Right lobe of liver (tissue), 6 donors: ENCODE measurements at places on chromosomes 7 and 10. TPM values are rescaled to one million over a fixed set of nuclear protein-coding genes. Genes with fewer than 3 reads are reported as not detected.

Gene POM121C
- 12.2 TPM for total RNA-seq

GRCh38 chr7:22238354-22239311 lies 118.3 kb downstream of the RAPGEF5 start:
- DNase-seq, result no peak
- no peak overlapping the region for H3K4me3 ChIP-seq
- H3K27me3 ChIP-seq, result no peaks in the 10 kb centered on the region
- H3K36me3 ChIP-seq, result no peaks in the 10 kb centered on the region
- H3K4me1 ChIP-seq, result peaks cover 3% of the 10 kb centered on the region

DNA sequence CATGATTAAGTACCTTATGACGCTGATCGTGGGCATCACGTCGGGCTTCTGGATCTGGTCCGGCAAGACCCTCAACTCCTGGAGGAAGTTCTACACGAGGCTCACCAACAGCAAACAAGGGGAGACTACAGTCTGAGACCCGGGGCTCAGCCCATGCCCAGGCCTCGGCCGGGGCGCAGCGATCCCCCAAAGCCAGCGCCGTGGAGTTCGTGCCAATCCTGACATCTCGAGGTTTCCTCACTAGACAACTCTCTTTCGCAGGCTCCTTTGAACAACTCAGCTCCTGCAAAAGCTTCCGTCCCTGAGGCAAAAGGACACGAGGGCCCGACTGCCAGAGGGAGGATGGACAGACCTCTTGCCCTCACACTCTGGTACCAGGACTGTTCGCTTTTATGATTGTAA lies 2.5 kb downstream of the FZD1 start:
- peak overlapping the region; percentile 23 for H3K4me3 ChIP-seq
- H3K27me3 ChIP-seq, result no peaks in the 10 kb centered on the region
- no peaks in the 10 kb centered on the region for H3K4me1 ChIP-seq
- no peak for DNase-seq
- no peaks in the 10 kb centered on the region for H3K36me3 ChIP-seq

- H3K27me3 ChIP-seq, result no peaks in the 10 kb centered on the region
- no peak for DNase-seq
- H3K4me3 ChIP-seq, result no peak overlapping the region
- no peak overlapping the region for H3K27ac ChIP-seq
- H3K36me3 ChIP-seq, result no peaks in the 10 kb centered on the region
- no peaks in the 10 kb centered on the region for H3K4me1 ChIP-seq
Measured at GRCh38 chr7:134740376-134740775, 39.1 kb upstream of the CALD1 start.

- no peak overlapping the region for H3K27ac ChIP-seq
- H3K4me3 ChIP-seq, result no peak overlapping the region
- peak; percentile 44 for DNase-seq
- H3K4me1 ChIP-seq, result no peaks in the 10 kb centered on the region
- H3K36me3 ChIP-seq, result no peaks in the 10 kb centered on the region
Measured at GRCh38 chr10:124296121-124296812, 122.5 kb downstream of the OAT start.

GRCh38 chr10:98748298-98748697 lies 301.6 kb upstream of the HPS1 start:
- H3K36me3 ChIP-seq, result no peaks in the 10 kb centered on the region
- no peaks in the 10 kb centered on the region for H3K27me3 ChIP-seq
- no peak overlapping the region for H3K4me3 ChIP-seq
- DNase-seq, result no peak
- H3K4me1 ChIP-seq, result no peaks in the 10 kb centered on the region

DNA sequence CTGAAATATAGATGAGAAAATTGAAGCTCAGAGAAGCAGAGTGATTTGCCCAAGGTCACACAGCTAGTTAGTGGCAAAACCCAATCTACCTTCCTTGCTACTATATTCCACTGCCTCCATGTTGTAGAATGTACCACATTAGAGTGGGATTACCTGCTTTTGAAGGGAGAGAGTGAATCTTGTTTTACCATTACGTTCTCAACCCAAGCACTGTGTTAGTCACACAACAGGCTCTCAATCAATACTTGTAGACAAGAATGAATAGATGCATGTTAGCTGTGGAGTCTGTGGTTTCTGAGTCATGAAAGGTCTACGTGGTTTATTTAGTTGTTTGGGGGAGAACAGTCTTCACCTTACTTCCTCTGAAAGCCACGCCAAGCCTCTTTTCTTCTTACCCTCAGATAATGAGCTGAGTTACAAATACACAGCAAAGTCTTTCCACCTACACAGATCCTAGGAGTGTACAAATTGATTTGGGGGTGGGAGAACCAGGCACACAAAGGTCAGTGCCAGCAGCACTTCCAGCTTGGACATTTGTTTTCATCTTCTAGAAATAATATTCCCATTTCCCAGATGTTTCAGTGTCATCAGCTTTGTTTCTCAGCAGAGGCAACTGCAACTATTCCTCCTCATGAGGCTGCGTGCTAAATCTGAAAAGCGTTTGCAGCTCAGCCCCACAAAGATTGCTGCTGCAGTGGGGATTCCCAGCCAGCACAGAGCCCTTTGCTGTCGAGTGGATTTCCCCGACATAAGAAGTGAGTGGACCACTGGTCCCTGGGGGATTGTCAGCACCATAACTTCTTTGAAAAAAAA lies 71.5 kb upstream of the ADO start:
- H3K27me3 ChIP-seq, result no peaks in the 10 kb centered on the region
- H3K4me1 ChIP-seq, result no peaks in the 10 kb centered on the region
- H3K36me3 ChIP-seq, result no peaks in the 10 kb centered on the region

DNA sequence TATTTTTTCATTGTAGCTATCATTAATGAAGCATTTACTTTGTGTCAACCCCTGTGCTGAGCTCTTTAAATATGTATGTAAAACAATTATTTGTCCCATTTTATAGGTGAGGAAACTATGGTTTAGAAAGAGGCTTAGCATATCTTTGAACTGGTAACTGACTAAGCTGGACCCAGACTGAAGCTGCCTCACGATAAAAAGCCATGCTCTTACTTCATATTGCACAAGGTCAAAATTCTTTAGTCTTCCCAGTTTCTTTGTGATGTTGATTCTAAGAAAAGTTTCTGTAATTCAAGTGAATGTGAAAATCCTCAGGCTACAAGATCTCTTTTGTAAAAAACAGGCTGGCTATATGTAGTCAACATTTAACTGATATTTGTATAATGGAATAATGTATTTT lies 46.6 kb upstream of the SLC16A12 start:
- H3K27me3 ChIP-seq, result no peaks in the 10 kb centered on the region
- H3K36me3 ChIP-seq, result no peaks in the 10 kb centered on the region
- no peak overlapping the region for H3K4me3 ChIP-seq
- H3K27ac ChIP-seq, result no peak overlapping the region
- no peak for DNase-seq

GRCh38 chr10:88661018-88661417 lies 3.2 kb upstream of the LIPF start:
- no peak for DNase-seq
- no peaks in the 10 kb centered on the region for H3K36me3 ChIP-seq
- H3K4me1 ChIP-seq, result no peaks in the 10 kb centered on the region
